NCI-H82 (cell line): ENCODE measurements at places on chromosomes 11 and 22.
A peak's percentile ranks its signal among the peaks of the same experiment; 100 is the strongest.

- no peak for DNase-seq
These were observed 128.7 kb upstream of the TOP3B start for GRCh38 chr22:22111267-22111751.

- no peak for DNase-seq
These were observed 76.7 kb upstream of the SEPTIN5 start for GRCh38 chr22:19637408-19638281.

DNA sequence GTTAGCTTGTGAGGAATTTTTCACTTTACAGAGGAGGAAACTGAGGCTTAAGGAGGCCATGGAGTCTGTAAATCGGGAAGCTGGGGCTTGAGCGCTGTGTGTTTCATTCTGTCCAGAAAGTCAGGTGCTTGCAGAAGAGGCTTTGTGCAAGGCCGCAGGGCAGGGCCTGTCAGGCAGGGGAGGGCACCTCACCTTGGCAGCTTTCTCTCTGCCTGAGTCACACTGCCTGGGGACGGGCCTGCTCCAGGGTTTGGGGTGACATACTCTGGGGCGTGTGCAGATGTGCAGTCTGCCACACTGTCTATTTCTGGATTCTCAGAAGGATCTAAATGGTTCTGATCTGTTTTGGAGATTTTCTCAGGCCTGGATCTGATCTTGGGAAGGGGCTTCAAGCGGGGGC, 8.4 kb downstream of the INCENP start:
- no peak for DNase-seq

DNA sequence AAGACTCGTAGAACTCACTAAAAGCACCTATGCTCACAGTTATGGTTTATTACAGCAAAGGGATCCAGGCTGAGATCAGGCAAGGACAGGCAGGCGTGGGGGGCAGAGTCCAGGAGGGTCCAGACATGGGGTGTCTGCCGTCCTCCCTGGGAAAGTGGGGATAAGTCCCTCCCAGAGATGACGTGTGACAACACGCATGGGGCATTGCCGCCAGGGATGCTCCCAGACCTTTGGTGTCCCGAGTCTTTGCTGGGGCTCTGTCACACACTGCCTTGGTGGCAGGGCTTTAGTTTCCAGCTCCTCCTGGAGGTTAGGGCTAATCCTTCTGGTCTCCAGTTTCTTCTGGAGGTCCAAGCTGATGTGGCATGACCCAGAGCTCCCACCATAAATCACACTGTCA, 226.7 kb downstream of the CTTN start:
- no peak for DNase-seq

DNA sequence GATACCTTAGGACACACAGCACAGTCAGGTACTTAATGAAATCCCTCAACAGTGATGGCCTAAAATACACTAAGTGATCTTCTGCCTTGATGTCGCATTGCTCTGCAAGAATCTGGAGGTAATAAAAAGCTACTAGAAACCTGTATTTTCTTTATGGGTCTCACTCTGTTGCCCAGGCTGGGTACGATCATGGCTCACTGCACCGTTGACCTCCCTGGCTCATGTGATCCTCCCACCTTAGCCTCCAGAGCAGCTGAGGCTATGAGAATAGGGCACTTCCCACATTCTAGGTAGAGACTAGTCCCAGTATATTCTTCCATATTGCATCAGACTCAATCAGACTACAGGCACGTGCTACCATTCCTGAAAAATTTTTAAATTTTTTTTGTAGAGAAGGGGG, 21.7 kb downstream of the VSIG10L2 start:
- DNase-seq: no peak

DNA sequence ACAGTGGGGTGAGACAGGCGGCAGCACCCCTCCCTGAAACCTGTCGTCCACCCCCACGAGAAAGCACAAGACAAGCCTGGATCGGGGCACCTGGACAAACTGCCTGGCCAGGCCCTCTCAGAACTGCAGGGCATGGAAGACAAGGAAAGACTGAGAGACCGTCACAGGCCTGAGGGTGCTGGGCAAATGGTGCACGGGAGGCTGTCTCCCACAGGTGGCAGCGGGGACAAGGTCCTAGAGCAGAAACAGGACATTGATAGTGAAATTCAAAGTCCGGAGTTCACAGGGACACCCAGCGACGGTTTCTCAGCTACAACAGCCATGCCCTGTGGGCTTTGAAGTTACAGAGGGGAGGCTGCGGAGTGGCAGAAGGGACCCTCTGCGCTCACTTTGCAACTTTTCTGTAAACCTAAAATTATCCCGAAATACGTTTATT, 20.6 kb downstream of the DRD4 start:
- no peak for DNase-seq

GRCh38 chr22:40183029-40183581, 5.4 kb downstream of the TNRC6B start:
- no peak for DNase-seq

GRCh38 chr22:45819305-45819704, 147.7 kb downstream of the ATXN10 start:
- DNase-seq: no peak

DNA sequence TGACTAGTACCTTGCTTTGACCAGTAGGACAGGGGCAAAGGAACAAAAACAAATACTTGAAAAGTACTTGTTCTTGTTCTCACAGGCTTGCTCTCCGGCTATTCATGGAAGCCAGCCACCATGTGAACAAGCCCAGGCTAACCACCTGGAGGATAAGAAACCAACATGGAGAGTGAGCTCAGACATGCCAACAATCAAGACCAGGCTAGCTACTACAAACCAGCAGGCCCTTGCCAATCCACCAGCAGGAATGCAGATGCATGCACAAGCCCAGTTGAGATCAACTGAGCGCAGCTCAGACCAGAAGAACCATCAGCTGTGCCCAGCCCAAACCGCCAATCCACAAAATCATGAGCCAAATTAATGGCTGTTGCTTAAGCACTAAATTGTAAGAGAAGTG, 180.1 kb upstream of the ISX start:
- DNase-seq: no peak

GRCh38 chr11:32400670-32401369, 34.5 kb downstream of the WT1 start:
- DNase-seq: no peak

GRCh38 chr11:75525433-75526191, at the start of gene GDPD5:
Gene GDPD5, minus strand, starts transcription at chr11:75525941. Its CDS starts 48,206 bp downstream, at chr11:75477735.
- DNase-seq: peak; percentile 91

- DNase-seq: no peak
These were observed 74.9 kb downstream of the DSCAML1 start for GRCh38 chr11:117722082-117722481.

GRCh38 chr11:15940462-15941205, 415.7 kb downstream of the SOX6 start:
- DNase-seq: no peak

- DNase-seq: no peak
These were observed 83.6 kb upstream of the BLID start for GRCh38 chr11:122199661-122200060.

- DNase-seq: no peak
These were observed 41.0 kb downstream of the KCNJ4 start for GRCh38 chr22:38414009-38414395.

DNA sequence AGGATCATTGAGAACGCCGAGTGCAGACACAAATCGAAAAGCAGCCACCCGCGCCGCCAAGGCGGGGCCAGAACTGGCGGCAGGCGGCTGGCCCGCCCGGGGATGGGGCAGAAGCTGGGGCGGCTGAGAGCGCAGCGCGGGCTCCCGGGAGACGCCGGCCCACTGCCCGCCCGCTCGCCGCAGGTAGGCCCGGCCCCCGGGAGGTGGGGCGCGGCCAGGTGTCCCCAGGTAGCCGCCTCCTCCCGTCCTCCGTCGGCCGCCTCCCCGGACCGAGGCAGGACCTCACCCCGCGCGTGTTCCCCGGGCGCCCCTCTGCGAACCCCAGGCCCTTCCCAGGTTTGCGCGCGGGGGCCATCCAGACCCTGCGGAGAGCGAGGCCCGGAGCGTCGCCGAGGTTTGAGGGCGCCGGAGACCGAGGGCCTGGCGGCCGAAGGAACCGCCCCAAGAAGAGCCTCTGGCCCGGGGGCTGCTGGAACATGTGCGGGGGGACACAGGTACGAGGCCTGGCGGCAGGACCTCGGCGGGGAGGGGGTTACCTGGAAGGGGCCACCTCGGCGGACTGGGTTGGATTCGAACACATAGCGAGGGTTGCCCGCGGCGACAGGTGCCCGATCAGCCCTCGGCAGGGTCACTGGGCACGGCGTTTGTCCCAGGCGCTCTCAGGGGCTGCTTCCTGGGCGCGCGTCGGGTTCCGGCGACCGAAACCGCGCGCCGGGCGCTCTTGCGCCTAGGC, at the start of gene PRRG4:
Gene PRRG4, plus strand, starts transcription at position 248 of the 733 bp plus-strand sequence. CDS start 603 bp downstream, outside the sequence.
- DNase-seq: peak; percentile 8

- DNase-seq: no peak
These were observed 7.8 kb downstream of the TAF1D start for GRCh38 chr11:93733474-93733873.

- peak; percentile 90 for DNase-seq
These were observed 53.4 kb downstream of the FAM181B start for GRCh38 chr11:82680252-82680651.

- DNase-seq: no peak
These were observed 8.5 kb downstream of the DCHS1 start for GRCh38 chr11:6646918-6647679.

GRCh38 chr11:68297812-68298658, 14.4 kb upstream of the LRP5 start:
- DNase-seq: peak; percentile 65

GRCh38 chr11:45180179-45180847, 33.9 kb downstream of the PRDM11 start:
- DNase-seq: peak; percentile 48

DNA sequence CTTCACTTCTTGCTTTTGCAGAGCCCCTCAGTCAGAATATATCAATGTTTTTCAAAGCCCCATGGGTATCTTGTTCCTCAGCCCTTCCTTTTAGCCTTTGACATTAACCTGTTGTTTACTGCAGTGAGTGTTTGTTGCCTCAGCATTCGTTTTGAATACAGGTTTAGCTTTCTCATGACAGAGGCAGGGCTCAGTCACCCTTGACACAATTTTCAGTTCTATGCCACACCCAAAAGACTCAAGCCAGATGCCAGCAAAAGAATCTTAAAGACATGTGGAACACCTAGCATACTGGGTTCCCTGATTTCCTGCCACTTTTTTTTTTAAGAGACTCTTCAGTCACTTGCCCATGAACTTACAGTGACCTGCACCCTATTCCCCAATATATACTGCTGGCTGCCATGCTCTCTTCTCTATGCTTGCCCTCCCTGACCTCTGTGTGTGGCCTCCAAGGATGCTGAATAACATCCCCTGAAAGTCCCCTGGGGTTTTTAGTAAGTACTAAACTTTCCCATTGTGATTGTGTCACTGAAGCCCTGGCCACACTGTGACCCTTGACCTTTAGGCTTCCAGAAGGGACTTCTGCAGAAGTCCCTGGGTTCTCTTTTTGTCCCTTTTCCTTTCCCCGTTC, 1225.5 kb downstream of the TBC1D22A start:
- DNase-seq: no peak

DNA sequence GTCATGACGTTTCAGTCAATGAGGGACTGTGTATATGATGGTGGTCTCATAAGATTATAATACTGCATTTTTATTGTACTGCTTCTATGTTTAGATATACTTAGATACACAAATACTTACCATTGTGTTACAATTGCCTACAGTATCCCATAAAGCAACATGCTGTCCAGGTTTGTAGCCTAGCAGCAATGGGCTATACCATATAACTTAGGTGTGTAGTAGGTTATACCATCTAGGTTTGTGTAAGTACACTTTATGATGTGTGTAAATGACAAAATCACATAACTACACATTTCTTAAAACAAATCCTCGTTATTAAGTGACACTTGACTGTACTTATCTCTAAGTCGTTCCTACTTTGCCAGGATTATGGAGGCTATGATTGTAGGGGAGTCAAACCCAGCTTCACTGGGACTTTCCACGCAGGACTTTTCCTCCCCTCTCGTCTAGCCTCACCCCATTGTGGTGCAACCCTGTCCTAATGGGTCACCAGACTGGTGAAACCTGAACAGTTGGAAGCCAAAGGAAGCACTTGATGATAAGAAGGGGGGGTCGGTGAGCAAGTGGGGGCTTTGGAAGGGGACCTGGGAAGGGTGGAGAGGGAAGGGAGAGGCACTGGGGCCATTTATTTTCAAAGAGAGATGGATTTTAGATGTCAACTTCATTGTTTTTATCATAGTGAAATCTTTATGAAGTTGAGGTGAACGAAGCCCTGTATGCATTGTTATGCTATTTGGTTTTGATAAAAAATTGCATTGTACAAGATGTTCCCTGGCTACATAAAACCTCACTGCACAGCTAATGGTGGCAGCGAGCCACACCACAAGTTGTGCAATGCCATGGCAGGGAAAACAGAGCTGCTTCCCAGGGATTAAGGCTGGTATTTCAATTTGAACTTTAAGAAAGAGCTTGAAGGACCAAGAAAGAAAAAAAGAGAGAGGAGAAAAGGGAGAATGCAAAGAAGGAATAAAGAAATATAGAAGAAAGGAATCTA, 129.1 kb downstream of the EHF start:
- DNase-seq: no peak

- no peak for DNase-seq
These were observed 185.1 kb downstream of the CWF19L2 start for GRCh38 chr11:107272561-107272960.

DNA sequence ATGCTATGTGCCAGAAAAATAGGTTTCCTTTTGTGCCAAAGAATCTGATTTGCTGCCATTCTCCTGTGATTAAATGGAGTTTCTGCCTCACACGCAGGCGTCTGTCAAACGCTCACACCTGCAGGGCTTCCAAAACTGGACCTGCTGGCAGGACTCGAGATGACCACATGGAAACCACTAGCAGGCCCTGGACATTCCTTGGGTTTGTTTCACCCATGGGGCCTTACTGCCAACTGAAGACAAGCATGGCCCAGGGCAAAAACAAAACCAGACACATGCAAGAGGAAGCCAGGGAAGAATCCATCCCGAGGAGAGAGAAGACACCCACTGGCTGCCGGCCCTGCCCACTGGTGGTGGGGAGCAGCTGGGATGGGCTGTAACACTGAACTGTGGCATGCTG, 55.9 kb upstream of the MN1 start:
- no peak for DNase-seq

DNA sequence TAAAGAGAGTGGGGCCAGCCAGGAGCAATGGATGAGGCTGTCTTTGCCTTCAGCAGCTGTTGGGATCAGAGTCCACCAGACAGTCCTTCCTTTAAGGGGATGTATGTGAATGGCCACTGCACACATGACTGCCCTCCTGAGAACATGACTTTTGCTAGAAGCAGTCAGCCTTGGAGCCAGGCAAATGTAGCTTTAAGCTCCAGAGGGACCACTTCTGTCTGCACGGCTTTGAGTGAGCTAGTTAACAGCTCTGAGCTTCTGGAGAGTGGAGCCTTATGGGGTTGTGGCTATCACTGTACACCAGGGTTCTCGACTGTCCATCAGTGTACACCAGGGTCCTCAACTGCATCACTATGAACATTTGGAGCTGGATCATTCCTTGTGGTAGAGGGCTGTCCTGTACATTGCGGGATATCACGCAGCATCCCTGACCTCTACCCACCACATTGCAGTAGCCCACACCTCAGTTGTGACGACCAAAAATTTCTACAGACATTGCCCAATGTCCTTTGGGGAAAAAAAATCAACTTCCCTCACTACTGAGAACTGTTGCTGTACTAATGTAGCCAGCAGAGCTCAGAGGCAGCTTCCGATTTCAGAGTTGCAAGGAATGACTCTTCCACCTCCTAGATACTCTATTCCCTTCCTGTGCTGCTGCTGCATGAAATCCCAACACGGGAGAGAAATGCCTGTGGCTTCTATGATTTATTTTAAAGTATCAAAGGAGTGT, 169.4 kb downstream of the MYO18B start:
- DNase-seq: no peak
